ENCODE measurements at places on chromosomes 16 and 17.

- DNase-seq = no peak
These were observed 19.4 kb upstream of the NFATC3 start for GRCh38 chr16:68065716-68066305.

DNA sequence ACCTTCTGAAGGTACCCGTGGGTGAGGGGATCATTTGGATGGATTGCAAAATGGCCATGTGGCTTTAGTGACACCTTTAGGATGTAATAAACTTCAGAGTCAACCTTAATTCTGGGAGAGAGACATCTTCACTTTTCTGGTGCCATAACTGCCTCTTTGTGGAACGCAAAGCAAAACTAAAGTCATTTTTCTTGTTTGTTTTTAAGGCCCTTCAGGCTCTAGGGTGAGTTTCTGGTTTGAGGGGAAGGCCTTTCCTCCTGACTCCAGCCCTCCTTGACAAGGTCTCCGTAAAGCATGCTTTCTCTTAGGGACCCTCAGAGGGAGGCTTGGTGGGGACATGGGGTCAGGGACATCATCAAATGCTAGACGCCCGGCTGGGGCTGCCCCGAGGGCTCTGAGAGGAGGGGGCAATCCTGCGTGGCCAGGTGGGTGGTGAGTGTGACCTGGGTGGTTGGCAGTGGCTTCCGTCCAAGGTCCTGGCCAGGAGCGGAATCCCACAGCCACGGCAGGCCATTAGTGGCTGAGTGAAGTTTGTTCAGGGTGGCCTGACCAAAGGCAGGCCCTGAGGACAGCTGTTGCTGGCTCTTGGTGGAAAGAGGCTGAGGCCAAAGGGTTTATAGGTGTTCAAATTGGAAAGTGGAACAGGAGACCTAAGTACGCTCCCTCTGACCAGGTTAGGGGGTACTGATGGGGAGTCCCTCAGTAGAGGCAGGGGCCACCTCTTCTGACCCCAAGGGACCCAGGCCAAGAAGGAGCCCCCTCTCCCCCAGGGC is 112.2 kb downstream of the METRNL start:
- no peak for DNase-seq

DNA sequence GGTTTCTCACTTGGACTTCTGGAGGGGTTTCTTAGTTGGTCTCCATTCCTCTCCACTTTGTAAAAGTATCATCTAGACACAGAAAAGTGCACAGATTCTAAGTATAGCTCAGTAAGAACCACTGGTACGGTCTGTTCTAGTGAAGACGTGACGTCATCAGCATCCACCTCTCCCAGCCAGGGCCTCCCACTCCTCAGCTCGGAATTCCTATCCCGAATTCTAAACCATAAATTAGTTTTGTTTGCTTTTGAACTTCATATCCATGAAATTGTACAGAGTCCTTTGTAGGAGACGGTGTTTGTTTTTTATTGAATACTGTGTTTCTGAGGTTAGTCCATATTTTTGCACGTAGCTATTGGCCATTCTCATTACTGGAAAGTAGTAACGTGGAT is 25.5 kb downstream of the FOXK2 start:
- DNase-seq = no peak

GRCh38 chr17:46979147-46979863 is at the start of gene RPRML:
Gene RPRML, minus strand, starts transcription at chr17:46979253. Its CDS starts 246 bp downstream, at chr17:46979007.
- DNase-seq = no peak

GRCh38 chr17:18025945-18026776 is 12.8 kb downstream of the ATPAF2 start:
- no peak for DNase-seq

DNA sequence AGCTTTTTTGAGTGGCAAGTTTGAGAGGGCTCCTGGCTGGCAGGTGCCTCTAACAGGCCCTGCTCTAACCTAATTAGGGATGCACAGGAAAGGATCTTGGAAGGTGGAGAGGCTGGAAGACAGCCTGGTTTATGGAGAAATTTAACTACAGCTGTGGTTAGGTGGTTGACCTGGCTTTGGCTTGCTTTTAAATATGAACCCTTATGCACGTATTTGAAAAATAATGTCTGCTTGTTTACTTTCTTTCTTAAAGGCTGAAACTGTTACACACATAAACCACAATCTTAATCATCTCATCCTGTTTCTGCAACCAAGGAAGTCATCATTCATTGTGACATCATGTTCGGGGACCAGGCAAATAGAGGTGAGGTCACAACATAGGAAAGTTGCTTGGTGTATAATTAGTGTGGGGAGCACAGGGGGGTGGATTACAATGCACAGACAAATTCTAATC is 23.1 kb upstream of the DHRS13 start:
- peak; percentile 21 for DNase-seq

DNA sequence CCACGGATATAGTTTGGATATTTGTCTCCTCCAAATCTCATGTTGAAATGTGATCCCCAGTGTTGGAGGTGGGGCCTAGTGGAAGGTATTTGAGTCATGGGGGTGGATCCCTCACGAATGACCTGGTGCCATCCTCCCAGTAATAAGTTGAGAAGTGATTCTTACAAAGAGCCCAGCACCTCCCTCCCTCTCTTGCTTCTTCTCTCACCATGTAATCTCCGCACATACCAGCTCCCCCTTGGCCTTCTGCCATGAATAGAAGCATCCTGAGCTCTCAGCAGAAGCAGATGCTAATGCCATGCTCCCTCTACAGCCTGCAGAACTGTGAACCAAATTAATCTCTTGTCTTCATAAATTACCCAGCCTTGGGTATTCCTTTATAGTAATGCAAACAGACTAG is 41.9 kb upstream of the RBBP6 start:
- no peak for DNase-seq

- DNase-seq = no peak
These were observed 91.8 kb downstream of the RGS9 start for GRCh38 chr17:65228734-65229620.

DNA sequence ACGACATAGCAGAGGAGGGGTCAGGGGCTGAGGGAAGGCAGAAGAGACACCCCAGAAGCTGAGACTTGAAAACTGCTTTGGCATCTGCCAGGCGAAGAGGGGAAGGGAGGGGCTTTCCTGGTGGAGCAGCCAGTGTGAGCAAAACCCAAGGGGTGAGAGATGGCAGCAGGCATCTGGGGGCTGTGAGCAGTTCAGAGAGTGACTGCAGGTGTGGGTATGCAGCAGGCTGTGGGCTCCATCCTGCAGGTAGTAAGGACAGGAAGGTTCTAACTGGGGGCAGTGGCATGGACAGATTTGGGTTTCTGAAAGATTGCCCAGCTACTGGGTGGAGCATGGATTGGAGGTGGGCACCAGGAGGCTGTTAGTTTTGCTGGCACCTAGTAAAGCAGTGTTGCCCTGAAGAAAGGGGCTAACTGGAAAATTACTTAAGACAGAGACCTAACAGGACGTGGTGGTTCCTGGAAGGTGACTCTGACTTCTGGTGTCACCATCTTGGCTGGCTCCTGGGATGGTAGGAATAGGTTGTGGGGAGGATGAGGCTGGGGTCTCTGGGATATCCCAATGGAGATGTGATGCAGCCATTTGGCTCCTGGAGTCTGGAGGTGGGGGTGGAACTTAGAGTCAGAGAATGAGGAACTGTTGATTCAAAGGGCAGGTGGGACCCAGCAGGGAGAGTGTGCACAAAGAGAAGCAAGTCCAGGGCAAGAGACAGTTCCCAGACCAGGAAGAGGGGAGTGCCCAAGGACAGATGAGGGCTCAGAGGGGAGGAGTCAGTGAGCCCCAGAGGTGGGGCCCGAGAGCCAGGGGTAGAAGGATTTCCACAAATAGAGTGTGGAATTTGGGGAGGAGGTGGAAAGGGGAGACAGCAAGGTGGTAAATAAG is 11.2 kb downstream of the BCL7C start:
- DNase-seq = no peak

- DNase-seq = no peak
These were observed 12.6 kb downstream of the BLMH start for GRCh38 chr17:30279156-30279555.

GRCh38 chr16:10971560-10971961 is 27.2 kb downstream of the CLEC16A start:
- no peak for DNase-seq

DNA sequence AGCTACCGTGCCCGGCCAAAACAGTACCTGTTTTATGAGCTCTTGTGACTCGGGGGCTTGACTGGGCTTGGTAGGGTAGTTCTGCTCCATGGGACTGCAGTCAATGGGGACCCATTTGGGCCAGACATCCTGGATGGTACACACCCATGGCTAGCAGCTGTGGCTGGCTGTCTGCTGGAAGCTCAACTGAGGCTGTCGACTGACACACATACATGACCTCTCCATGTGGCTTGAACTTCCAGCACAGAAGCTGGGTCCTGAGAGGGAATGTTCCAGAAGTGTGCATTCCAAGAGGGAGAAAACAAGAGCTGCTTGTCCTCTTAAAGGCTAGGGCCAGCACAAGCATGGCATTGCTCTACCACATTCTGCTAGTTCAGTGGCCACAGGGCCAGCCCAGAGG is 14.9 kb upstream of the NKD1 start:
- no peak for DNase-seq

- no peak for DNase-seq
These were observed 348.5 kb downstream of the KCNJ2 start for GRCh38 chr17:70517816-70518215.

DNA sequence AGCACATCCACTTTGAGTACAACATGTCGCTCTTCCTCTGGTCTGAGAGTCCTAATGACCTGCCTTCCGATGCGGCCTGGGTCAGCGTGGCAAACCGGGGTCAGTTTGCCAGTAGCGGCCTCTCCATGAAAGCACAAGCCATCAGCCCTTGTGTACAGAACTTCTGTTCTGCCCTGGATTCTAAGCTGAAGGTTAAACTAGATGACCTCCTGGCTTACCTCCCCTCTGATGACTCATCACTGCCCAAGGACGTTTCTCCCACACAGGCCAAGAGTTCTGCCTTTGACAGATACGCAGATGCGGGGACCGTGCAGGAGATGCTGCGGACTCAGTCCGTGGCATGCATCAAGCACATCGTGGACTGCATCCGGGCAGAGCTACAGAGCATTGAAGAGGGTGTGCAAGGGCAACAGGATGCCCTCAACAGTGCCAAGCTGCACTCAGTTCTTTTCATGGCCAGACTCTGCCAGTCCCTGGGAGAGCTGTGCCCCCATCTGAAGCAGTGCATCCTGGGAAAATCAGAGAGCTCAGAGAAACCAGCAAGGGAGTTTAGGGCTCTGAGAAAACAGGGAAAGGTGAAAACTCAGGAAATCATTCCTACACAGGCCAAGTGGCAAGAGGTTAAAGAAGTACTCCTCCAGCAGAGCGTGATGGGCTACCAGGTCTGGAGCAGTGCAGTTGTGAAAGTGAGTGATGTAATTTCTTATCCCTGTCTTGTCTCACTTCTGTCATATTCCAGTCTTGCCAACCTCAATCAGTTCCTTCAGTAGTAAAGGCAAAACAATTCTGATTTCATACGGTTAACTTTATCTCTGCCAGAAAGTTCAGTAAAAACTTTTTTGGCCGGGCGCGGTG is 8.6 kb downstream of the COG1 start:
- no peak for DNase-seq

GRCh38 chr16:79213214-79213613 is 387.3 kb downstream of the MAF start:
- DNase-seq = no peak

DNA sequence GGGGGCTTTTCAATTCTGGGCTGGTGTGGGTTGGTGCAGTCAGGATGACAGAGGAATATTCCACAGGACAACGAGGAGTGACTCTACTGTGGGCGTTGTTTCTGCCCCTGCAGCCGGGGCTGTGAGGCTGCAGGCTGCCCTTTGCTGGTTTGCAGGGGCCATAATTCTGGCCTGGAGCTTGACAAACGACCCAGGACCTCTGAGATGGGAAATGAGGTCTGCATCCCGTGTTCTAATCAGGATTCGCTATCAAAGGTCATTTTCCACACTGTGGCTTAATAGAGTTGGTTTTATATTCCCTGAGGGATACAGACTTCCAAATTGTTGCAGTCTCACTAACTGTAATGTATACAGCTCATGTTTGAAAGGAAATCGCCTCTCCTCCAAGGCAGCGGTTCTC is 180.9 kb downstream of the RPTOR start:
- no peak for DNase-seq

DNA sequence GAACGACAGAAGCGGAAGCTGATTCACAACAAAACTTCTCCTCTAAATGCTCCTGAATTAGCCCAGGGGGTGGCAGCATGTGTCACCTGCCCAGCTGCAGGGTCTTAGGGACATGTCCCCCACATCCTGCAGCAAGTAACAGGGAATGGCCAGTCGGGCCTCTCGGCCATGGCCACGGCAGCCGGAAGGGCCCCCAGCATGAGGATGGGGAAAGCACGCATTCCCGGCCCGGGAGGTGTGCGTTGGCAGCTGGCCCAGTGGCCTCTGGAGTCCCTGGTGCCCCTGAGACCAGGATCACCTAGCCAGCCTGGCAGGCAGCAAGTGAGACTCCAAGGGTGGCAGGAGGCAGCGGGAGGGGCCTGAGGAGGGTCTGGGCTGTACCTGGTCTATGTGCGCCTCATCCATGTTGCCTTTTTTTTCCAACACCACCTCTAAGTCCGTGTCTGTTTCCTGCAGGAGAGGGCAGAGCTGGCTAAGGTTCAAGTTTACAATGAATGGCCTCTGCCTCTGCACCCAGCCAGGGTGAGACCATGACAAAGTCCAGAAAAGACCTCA is 7.0 kb downstream of the KNOP1 start:
- DNase-seq = no peak

DNA sequence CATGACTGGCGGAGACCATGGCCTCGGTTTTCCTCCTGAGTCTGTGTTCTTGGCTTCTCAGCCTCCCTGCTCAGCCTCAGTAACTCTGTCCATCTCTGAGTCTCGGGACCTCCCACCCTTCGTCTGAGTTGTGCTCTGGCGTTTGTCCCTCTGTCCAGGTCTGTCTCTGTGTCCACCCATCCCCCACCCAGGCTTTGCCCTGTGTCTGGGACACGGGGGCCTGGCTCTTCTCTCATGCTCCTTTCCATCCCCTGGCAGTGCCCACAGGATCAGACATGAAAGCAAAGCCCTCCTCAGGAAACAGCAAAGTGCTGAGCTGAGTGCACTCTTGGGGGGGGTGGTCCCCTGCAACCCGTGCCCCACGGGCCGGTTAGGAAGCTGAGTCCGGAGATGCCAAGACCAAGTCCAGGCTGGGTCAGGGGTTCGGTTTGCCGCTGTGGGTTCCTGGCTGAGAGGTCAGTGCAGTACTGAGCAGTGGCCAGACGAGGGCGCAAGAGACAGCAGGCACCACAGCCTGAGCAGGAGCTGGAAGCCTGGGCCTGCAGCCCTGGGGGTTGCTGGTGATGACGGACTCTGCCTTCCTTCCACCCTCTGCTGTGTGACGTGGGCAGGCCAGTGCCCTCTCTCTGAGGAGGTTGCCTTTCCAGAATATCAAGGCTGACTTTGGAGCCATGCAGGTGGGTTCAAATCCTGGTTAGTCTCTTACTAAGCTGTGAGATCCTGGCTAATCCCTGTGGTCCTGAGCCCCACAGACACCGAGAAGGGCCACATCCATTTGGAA is 2.5 kb downstream of the P2RX1 start:
- DNase-seq = peak; percentile 61
